Left cardiac atrium (tissue), 4 donors: ENCODE measurements at places on chromosomes 2 and 18. TPM values are rescaled to one million over a fixed set of nuclear protein-coding genes. Genes with fewer than 3 reads are reported as not detected.

ARID5A gene
- total RNA-seq, result 10.5 TPM

UPP2 gene
- not detected for total RNA-seq

M1AP gene
- 0.65 TPM for total RNA-seq

AGFG1 gene
- total RNA-seq, result 78.2 TPM
